ENCODE measurements at places on chromosomes 7 and 10.

GRCh38 chr10:133237241-133237587 is 441 bp upstream of the VENTX start:
- DNase-seq: no peak

DNA sequence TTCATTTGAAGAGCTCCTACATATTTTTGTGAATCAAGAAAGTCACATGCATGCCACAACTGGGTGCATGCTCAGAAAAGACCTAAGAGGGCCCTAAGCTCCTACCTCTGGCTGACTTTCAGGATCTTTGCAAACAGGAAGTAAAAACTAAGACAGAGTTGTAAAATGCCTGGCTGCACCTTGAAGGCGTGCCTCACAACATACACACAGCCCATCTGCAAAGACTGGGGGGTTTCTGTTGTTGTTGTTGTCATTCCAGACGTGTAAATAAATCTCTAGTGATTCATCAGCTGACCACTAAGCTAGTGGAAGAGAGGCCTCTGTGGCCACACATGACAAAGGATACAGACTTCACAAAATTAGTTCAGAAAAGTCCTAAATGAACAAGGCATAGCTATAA is 31.8 kb downstream of the SMURF1 start:
- DNase-seq: no peak

- no peak for DNase-seq
These were observed 157.0 kb upstream of the ZMIZ1 start for GRCh38 chr10:78911533-78912340.

DNA sequence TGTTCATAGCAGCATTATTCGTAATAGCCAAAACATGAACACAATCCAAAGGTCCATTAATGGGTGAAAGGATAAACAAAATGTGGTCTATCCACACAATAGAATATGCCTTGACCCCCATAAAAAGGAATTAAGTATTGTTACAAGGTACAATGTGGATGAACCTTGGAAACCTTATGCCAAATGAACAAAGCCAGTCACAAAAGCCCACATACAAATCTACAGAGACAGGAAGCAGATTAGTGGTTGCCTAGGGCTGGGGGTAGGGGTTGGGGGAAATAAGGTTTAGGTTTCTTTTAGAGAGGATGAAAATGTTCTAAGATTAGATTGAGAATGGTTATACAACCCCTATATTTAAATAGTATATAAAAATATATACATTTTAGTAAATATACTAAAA is 34.8 kb downstream of the PIP4K2A start:
- no peak for DNase-seq

DNA sequence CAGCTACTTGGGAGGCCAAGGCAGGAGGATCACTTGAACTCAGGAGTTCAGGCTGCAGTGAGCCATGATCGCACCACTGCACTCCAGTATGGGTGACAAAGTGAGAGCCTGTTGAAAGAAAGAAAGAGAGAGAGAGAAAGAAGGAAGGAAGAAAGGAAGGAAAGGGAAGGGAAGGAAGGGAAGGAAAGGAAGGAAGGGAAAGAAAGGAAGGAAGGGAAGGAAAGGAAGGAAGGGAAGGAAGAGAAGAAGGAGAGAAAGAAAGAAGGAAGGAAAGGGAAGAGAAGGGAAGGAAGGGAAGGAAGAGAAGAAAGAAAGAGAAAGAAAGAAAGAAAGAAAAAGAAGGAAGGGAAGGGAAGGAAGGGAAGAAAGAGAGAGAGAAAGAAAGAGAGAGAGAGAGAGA is 61.5 kb downstream of the CLIP2 start:
- no peak for DNase-seq

DNA sequence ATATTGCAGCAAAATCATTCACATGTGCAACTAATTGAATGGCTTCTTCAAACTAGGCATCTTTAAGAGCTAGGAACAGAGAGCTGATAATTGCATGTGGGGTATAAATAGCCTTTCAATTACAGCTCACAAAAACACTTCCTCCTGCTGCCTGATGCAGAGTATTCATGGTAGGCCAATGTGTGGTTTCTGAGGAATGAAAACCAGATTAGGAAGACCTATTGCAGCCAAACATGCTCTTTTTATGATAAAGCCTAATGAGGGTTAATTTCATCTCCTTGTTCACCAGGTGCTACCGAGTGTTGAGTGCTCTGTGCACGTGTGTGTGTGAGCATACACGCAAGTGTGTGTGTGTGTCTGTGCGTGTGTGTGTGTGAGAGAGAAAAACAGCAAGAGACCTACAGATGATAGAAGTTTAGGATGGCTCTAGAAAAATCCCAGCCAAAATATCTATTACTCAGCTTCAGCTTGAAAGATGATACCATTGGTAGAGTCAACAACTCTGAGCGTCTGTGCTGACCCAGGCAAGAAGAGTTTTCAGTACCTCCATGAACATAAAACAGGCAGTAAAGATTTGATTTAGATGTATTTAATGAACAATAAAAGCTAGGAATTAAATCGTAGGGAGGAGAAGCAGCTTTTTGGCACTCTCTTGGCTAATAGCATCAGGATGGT is 448.5 kb upstream of the ANKRD30A start:
- DNase-seq: peak; percentile 23

- peak; percentile 69 for DNase-seq
These were observed 14.8 kb upstream of the WNT16 start for GRCh38 chr7:121313793-121314676.

GRCh38 chr10:103501186-103501585 is 7.7 kb downstream of the NEURL1 start:
- no peak for DNase-seq

- DNase-seq: no peak
These were observed 59.8 kb upstream of the DNAAF5 start for GRCh38 chr7:666454-667292.

DNA sequence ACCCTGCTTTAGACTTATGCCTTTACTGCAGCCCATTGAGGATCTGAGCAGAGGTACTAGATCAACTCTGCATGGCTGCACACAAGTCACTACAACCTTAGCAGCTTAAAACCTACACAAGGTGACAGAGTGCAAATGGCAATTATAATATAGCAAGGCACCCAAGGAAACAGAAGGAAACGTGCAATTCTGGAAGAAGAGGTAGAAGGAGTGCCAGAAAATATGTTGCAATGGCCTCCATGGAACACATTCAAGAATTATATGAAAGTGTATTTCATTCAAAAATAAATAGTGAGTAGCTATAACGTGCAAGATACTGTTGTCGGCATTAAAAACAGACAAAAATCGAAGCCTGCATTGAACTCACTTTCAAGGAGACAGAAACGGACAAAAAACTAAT is 2.9 kb upstream of the AKR1C8 start:
- peak; percentile 38 for DNase-seq

DNA sequence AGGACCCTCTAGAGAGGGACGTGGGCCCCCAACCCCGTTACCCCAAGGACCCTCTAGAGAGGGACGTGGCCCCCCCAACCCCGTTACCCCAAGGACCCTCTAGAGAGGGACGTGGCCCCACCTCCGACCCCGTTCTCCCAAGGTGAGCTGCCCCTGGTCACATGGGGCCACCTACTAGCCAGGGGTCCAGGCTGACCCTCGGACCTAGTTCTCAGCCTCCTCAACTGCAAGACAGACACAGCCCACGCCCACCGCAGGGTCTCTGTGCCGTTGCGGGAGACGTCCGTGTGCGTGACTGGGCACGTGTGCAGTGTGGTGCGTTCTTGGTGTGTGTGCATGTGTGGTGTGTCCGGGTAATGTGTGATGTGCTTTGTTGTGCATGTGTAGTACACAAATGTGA is 21.6 kb upstream of the UTF1 start:
- DNase-seq: no peak

DNA sequence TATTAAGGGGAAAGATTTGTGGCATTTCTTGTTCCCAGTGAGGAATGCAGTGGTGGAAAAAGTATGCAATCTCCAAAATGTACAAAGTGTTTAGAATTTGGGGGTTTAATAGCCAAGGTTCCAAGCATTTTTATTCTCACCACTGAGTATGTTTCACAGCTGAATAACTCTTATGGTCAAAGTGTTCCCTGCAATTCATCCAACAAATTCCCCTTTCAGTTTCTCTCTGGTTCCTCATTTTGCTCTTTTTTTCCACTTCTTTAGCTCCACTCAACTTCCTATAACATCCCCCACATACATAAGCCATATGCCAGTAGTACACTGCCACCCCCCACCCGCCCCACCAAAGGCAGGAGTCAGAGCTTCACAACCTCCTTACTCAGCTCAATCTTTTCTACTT is 4.6 kb downstream of the HECW1 start:
- no peak for DNase-seq

GRCh38 chr10:84306751-84307384 is 21.5 kb upstream of the CCSER2 start:
- no peak for DNase-seq

DNA sequence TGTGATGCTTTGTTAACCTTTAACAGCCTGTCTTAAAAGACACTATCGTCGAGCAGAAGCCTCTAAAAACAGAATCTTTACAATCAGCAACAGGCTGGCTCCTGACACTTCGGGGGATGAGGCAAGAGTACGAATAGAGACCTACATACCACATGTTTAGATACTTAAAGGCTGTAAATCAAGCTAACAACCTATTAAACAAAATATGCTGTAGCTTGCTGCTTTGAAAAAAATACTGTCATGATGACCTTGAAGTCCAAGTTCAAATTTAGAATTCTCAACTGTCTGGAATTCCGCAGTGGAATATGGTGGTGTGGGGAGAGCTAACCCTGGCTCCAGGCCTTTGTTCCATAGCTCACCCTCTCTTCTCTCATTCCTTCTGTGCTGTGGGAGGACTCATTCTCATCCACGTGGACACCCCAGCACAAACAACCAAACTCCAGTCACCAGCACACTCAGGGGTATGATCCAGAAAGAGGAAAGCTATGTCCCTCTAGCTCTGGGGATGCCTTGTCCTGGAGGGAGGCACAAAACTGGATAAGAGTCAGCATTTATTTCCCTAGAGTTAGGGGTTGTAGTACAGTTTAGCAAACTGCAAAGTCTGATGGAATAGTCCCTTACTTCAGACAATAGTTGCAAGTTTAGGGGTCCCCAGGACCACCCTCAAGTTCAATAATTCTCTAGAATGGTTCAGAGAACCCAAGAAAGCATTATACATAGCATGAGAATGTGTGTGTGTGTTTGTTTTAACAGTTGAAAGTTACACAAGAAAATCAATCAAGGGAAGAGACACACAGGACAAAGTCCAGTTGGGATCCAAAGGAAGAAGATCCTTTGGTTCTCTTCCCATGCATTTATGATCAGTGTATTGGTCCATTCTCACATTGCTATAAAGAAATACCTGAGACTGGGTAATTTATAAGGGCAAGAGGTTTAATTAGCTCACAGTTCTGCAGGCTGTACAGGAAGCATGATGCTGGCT is 196.1 kb upstream of the SVIL start:
- DNase-seq: no peak

DNA sequence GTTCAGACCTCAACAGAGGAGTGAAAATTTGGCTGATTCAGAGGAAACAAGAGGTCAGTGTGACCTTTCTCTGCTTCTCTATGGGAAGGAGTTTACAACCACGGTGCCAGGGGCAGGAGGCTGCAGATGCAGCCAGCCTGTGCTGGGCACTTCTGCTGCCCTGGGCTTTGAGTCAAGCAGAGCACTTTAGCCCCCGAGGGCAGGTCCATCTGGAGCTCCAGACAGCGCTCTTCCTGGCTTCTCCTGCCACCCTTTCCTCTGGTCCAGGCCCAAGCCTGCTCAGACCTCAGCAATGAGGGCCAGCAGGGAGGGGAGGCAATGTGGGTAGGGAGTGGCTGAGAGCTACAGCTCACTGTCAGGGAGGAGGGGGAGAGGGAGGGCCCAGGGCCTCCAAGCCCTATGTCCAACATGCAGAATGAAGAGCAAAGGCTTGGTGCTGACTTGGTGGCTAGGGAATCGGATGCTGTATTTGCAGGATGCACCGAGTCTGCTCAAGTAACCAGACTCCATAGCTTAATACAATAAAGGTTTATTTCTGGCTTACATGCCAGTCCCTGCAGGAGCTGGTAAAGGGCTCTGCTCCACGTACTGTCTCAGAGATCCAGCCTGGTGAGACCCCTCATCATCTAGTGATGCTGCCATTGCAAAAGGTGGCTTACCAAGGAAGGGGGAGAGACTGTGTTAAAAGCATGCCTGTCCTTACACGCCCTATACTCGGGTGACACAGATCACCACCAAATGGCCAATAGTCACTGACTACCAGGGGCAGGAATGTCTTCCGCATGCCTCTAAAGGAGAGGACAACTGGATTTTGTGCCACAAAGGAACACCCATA is 481.6 kb downstream of the RPS24 start:
- no peak for DNase-seq

GRCh38 chr10:133457100-133457841 is 3.5 kb downstream of the SCART1 start:
- DNase-seq: no peak

DNA sequence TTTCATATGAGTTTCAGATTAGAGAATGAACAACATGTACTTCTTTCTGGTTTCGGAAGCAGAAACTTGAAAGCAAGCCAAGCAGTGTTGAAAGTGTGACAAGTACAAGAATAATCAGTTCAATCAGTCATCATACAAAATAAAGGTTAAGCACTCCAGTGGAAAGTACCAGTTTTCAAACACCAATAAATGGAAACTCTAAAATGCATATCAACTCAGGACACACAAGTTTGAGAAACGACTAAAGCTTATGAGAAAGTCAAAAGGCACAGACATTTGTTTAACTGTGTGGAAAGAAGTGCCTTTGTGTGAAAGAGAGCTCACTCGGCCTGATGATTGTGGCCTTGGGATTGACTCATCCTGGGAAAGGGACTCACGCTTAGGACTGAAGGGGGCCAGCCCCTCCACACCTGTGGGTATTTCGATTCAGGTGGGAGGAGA is 60.6 kb upstream of the AKR1C1 start:
- peak; percentile 77 for DNase-seq

DNA sequence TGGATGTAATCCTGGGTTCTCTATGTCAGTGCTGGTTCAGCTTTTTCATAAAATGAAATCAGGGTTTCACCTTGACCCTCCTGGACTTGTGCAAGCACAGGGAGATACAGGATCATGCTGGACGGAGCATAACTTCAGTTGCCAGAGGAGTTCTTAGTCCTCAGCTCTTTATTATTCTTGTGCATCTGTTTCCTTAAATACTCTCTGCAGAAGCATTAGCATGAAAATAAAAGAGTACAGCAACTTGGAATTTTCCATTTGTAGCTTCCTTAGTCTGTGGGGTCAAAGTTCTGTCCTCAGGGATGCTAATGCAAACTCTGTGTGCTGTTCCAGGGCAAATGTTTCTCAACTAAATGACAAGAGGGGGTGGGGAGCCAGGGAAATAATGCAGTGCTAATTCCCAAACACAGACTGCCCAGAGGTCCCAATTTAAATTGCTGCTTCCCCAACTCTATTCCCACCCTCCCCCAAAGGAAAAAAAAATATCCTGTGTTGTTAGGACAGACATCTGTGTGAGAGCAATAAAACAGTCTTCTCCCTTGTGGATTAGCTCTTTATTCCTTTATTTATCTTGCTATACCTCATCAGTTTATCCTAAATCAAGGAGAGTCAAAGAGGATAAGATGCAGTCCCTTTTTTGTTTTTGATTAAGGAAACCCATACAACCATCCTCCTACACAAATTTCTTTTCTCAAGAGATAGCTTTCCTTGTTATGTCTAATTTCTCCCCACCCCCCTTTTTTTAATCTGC is 905.0 kb downstream of the LRMDA start:
- DNase-seq: peak; percentile 27

- no peak for DNase-seq
These were observed 65.3 kb downstream of the PHTF2 start for GRCh38 chr7:77863860-77864259.

- DNase-seq: peak; percentile 99
These were observed 61.0 kb downstream of the NRP1 start for GRCh38 chr10:33273295-33274002.
